ENCODE measurements at places on chromosomes 2 and 18. TPM values are rescaled to one million over a fixed set of nuclear protein-coding genes. Genes with fewer than 3 reads are reported as not detected.

- peaks cover 29% of the 10 kb centered on the region for H3K36me3 ChIP-seq
- H3K27me3 ChIP-seq, result no peaks in the 10 kb centered on the region
- H3K4me3 ChIP-seq, result peak overlapping the region; percentile 65
- H3K4me1 ChIP-seq, result peaks cover 72% of the 10 kb centered on the region
- H3K27ac ChIP-seq, result no peak overlapping the region
These were observed 8.8 kb downstream of the TRIB2 start for GRCh38 chr2:12725233-12726187.

GRCh38 chr2:127609031-127609751, 36.8 kb upstream of the GPR17 start:
- DNase-seq, result no peak
- no peak overlapping the region for H3K4me3 ChIP-seq
- no peaks in the 10 kb centered on the region for H3K4me1 ChIP-seq
- H3K27me3 ChIP-seq, result no peaks in the 10 kb centered on the region
- peak overlapping the region; percentile 19 for H3K27ac ChIP-seq
- H3K36me3 ChIP-seq, result no peaks in the 10 kb centered on the region

- peak overlapping the region; percentile 97 for H3K27ac ChIP-seq
- peak; percentile 47 for DNase-seq
- peaks cover 40% of the 10 kb centered on the region for H3K4me1 ChIP-seq
- H3K4me3 ChIP-seq, result peak overlapping the region; percentile 68
- no peaks in the 10 kb centered on the region for H3K27me3 ChIP-seq
These were observed 10.7 kb upstream of the RNU4ATAC start for GRCh38 chr2:121519732-121520640.

- H3K36me3 ChIP-seq, result peaks cover 8% of the 10 kb centered on the region
- H3K4me1 ChIP-seq, result peaks cover 8% of the 10 kb centered on the region
- no peak overlapping the region for H3K4me3 ChIP-seq
- no peak for DNase-seq
- no peaks in the 10 kb centered on the region for H3K27me3 ChIP-seq
These were observed 48.4 kb upstream of the CPO start for GRCh38 chr2:206890926-206891325.

GRCh38 chr2:105761931-105762515, 17.3 kb downstream of the NCK2 start:
- no peak for DNase-seq
- H3K27me3 ChIP-seq, result no peaks in the 10 kb centered on the region
- no peaks in the 10 kb centered on the region for H3K36me3 ChIP-seq
- H3K4me3 ChIP-seq, result no peak overlapping the region

DNA sequence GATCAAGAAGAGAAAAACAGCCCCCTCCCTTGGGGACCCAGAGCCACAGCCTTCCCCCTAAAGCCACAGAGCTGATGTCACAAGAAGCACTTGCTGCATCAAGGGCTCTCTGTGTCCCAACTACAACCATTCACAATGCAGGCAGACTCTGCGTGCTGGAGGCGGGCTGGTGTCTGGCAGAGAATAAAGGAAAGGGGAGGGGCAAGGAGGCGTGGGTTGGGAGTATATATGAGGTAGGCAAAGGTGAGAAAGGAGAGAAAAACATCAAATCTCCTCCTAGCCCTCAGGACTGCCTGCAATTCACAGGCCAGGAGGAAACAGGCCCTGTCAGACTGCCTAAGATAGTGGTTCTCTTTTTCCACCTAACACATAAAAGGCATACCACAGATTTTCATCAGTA, 48.8 kb upstream of the IHH start:
- H3K4me1 ChIP-seq, result peaks cover 15% of the 10 kb centered on the region
- peak; percentile 5 for DNase-seq
- H3K36me3 ChIP-seq, result no peaks in the 10 kb centered on the region
- no peak overlapping the region for H3K27ac ChIP-seq

DNA sequence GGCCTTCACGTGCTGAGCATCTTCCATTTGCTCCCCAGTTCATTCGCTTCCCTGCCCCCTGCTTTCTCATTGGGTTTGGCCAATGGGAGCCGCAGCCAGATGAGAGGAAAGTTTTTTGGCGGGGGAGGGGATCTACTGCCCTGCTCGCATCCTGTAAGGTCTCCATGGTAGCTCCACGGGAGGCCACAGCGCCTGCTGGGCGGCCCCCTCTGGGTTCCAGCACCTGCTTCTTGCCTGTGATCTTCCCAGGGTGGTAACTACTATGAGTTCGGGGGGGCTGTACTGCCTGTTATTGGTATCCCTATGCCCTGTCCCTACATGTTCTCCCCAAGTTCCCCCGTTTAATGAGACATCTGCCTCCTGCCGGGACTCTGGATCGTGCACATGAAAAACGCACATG, 57.2 kb downstream of the INPP5D start:
- DNase-seq, result no peak
- peaks cover 3% of the 10 kb centered on the region for H3K27me3 ChIP-seq
- H3K36me3 ChIP-seq, result no peaks in the 10 kb centered on the region
- H3K27ac ChIP-seq, result no peak overlapping the region
- no peak overlapping the region for H3K4me3 ChIP-seq

Gene RAB17
- total RNA-seq, result not detected

Gene AOX1
- 2.8 TPM for total RNA-seq

DNA sequence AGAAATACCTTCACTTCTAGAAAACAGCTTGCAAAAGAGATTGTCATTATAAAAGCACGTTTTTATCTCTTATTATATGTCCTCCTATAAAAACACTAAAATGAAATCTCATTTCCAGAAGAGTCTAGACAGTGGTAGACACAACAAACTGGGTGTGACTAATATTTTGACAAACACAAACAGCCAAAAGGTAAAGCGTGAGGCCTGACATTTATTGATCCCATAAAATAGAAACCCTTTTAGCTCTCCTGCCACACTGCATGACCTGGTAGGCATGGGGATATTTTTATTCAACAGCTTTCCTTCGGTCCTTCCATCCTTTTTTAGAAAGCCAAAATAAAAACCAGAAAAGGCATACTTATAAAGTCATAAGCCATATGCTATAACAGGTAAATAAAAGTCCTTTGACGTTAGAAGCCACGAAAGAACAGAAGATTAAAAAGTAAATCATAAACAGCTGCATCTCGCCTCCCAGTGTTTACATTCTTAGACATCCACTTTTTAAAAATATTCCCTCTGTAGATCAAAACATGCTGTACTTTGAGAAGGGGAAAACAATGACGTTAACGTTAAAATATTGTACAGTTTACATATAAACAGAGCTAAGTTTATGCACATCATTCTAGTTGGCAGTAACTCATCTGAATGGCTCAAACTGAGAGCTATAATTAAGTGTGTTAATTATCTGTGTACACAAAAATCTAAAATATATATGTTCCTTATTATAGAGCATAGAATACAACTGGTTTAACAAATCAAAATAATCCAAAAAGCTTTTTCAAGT, 44.6 kb downstream of the IRS1 start:
- no peaks in the 10 kb centered on the region for H3K27me3 ChIP-seq
- peaks cover 21% of the 10 kb centered on the region for H3K4me1 ChIP-seq
- H3K27ac ChIP-seq, result no peak overlapping the region
- no peak for DNase-seq
- H3K36me3 ChIP-seq, result peaks cover 4% of the 10 kb centered on the region

DNA sequence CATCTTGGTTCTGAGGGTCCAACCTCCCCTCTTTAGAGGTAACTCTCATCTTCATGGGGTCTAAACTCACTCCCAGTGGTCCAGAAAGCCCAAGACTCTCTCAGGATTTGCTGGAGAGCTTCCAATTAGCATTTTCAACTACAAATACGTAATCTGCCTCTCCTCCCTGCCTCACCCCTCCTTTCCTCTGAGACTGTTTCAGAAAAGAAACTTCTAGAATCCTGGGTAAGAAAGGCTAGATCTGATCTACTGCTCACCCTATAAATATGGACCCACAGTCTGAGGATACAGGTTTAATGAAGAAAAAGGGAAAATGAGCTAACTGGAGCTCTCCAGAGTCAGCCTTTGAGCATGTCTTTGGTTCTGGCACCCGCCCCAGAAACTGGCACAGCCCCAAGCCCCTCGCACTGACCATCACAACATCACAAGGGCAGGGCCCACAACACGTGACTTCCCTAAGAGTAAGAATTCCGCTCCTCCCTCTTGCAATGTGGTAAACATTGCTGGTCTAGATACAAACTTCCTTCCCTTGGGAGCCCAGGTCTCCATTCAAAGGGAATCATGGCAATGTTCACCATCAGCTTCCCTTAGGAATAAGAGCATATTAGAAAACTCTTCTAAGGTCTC, 21.7 kb upstream of the IHH start:
- no peak overlapping the region for H3K27ac ChIP-seq
- H3K36me3 ChIP-seq, result no peaks in the 10 kb centered on the region
- H3K4me1 ChIP-seq, result peaks cover 12% of the 10 kb centered on the region

- no peaks in the 10 kb centered on the region for H3K36me3 ChIP-seq
- no peak overlapping the region for H3K27ac ChIP-seq
- no peaks in the 10 kb centered on the region for H3K27me3 ChIP-seq
- no peak for DNase-seq
- H3K4me3 ChIP-seq, result no peak overlapping the region
- no peaks in the 10 kb centered on the region for H3K4me1 ChIP-seq
These were observed 267.8 kb upstream of the EPAS1 start for GRCh38 chr2:46029332-46029811.

DNA sequence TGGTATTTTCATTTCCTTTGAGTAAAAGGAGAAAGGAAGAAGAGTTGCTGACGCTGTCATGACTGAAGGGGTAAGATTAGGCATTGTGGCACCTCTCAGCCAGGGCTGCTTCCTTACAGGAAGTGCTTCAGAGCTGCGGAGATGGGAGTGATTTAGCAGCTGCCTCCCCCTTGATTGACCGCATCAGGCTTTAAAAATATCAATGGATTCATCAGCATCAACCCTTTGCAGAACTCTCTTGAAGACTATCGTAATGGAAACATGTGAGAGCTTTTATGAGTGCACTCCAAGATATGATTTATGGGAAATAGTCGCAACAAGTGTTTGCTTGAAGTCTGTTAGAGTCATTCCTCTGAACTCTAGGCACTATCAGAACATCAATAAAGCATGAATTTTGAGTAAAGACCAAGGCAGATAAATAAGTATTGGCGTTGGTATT, 141.1 kb downstream of the CSRNP3 start:
- no peak overlapping the region for H3K27ac ChIP-seq
- H3K4me1 ChIP-seq, result peaks cover 31% of the 10 kb centered on the region
- H3K4me3 ChIP-seq, result no peak overlapping the region
- H3K27me3 ChIP-seq, result no peaks in the 10 kb centered on the region
- no peak for DNase-seq
- peaks cover 28% of the 10 kb centered on the region for H3K36me3 ChIP-seq

Gene HES6
- 152 TPM for total RNA-seq

DNA sequence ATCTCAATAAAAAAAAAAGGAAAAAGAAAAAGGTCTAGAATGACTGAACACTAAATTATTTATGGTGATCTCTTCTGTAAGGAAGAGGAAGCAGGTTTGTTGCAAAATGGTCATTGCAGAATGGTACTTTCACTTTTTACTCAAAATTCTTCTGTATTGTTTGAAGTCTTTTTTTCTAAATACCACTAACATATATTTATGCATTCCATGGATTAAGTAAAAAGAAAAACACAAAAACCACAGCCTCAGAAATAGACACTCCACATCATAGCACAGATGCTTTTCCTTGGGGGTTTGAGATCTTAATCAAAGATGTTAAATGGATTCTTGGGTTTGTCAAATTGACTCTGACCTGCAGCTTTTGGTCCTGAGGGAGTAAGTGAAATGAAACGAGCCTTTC, 47.4 kb downstream of the RHOB start:
- no peak overlapping the region for H3K4me3 ChIP-seq
- no peaks in the 10 kb centered on the region for H3K36me3 ChIP-seq
- H3K27me3 ChIP-seq, result no peaks in the 10 kb centered on the region
- peaks cover 48% of the 10 kb centered on the region for H3K4me1 ChIP-seq
- no peak overlapping the region for H3K27ac ChIP-seq

DNA sequence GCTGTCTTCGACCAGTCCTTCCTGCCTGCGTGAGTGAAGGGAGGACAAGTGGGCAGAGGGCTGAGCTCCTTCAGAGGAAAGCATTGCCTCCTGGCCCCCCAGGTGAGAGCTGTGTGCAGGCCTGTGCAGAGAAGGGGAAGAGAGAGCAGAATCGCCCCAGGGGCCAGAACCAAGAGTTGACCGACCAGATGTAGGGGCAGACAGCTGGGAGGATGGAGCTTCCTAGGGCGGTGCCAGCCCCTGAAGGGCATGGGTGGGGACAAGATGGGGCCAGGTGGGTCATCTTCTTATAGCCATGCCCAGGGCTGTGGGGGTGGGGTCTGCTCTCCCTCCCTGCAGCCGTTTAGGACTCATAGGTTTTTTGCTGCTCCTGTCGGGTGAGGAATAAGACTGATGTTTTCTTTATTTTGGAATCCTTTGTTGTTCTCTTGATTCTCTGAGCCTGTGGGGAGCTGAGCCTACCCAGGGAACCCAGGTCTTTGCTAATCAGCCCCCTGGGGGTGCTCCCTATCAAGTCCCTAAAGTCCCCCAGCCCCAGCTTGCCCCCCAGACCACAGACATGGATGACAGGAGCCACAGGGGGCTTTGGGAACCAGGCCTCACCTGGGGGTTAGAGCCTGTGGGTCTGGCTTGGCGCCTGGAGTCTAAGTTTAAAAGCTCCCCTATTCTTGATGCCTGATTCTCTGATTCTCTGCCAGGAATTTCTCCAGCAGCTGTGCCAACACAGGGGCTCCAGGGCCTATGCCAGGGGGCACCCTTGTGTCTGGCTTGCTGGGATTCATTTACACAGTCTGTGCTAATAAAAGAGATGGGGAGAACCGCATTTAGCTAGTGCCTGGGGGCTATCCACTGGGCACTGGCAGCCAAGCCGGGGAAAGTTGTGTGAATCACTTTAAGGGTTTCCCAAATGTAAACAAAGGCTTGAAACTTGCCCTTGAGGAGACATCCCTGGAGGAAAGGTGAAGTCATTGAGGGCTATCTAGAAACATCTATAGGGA, 9.3 kb upstream of the EFHD1 start:
- no peak for DNase-seq
- H3K4me1 ChIP-seq, result no peaks in the 10 kb centered on the region
- H3K27me3 ChIP-seq, result peaks cover 15% of the 10 kb centered on the region
- no peaks in the 10 kb centered on the region for H3K36me3 ChIP-seq

DNA sequence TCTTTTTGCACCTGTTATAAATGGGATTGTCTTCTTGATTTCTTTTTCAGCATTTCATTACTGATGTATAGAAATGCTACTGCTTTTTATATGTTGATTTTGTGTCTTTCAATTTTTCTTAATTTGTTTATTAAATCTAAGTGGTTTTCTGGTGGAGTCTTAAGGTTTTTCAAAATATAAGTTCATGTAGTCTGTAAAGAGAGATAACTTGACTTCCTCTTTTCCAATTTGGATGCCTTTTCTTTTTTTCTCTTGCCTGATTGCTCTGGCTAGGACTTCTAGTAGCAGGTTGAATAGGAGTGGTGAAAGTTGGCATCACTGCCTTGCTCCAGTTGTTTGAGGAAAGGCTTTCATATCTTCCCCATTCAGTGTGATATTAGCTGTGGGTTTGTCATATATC, 28.6 kb upstream of the GALNT5 start:
- DNase-seq, result no peak
- H3K4me1 ChIP-seq, result no peaks in the 10 kb centered on the region
- no peaks in the 10 kb centered on the region for H3K27me3 ChIP-seq

Gene ITGA4
- 75.6 TPM for total RNA-seq

DNA sequence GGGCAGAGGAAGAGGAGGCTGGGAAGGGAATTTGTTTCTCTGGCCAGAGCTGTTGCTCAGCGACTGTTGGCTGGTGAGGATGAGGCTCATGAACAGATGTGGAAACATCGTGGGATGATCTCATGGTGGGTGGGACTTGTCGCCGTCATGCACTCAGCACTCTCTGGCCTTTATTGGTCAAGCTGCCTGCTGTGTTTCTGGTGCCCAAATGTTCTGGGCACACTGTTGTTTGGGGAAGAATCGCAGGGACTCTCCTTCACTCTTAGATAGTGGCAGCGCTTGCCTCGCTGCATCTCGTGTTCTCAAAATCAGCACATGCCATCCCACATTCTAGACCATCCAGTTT, 145.6 kb downstream of the AGAP1 start:
- H3K27ac ChIP-seq, result peak overlapping the region; percentile 76
- H3K4me1 ChIP-seq, result peaks cover 74% of the 10 kb centered on the region
- H3K4me3 ChIP-seq, result no peak overlapping the region
- DNase-seq, result no peak
- no peaks in the 10 kb centered on the region for H3K27me3 ChIP-seq
